SJCRH30 (cell line): ENCODE measurements at places on chromosomes 1 and 21. TPM values are rescaled to one million over a fixed set of nuclear protein-coding genes. Genes with fewer than 3 reads are reported as not detected.

- peak; percentile 9 for DNase-seq
Measured at GRCh38 chr1:160993544-160994193, 27.3 kb downstream of the F11R start.

- no peak for DNase-seq
Measured at GRCh38 chr1:89938171-89939055, 56.5 kb upstream of the ZNF326 start.

GRCh38 chr1:80673935-80674597 is 1126.7 kb upstream of the ADGRL2 start:
- no peak for DNase-seq

- DNase-seq = peak; percentile 64
Measured at GRCh38 chr1:246971090-246971721, 36.7 kb downstream of the ZNF695 start.

GRCh38 chr1:66852870-66853269 is 51.8 kb upstream of the INSL5 start:
- no peak for DNase-seq

- no peak for DNase-seq
Measured at GRCh38 chr1:228004856-228005462, 1.8 kb upstream of the WNT3A start.

GRCh38 chr1:91682882-91683597 is 182.4 kb downstream of the CDC7 start:
- DNase-seq = no peak

DNA sequence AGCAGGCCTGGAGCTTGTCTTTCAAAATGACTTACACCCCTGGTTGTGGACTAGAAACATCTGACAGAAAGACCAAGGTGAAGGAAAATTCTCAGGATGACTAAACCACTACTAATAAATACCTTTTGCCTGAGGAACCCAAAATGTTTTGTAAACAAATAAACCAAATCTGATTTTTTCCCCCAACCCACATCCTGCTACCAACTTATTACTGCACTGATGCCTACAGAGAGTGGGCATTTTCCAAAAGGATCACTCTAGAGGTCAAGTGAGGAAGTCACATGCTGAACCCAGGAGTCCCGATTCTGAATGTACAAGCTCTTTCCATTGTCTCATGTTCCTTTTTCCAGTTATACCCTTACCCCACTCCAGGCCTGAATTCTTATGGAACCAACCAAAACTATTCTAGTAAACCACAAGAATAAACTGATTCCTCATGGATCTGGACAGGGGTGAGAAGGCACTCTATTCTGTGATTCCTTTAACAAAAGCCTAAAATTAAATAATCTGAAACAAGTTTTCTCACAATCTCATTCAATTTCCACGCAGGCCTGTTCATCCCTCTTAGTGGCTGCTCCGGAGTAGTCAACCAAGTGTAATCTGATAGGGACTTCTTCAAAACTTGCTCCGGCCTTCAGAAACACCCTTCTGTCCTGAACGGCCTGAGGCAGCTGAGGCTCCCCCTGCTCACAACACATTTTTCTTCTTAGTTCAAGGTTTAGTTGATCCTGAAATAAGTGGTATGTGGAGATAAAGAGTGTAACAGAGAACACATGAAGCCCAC is 1.4 kb downstream of the PI4KB start:
- no peak for DNase-seq

- no peak for DNase-seq
Measured at GRCh38 chr1:145886390-145886789, 724 bp upstream of the ANKRD35 start.

The SPRR1A gene
- total RNA-seq = not detected in 2 replicates

The HSD3B2 gene
- total RNA-seq = not detected in 2 replicates
